Fibroblast of skin of right quadriceps (primary cell): ENCODE measurements at places on chromosomes 3 and 15.

DNA sequence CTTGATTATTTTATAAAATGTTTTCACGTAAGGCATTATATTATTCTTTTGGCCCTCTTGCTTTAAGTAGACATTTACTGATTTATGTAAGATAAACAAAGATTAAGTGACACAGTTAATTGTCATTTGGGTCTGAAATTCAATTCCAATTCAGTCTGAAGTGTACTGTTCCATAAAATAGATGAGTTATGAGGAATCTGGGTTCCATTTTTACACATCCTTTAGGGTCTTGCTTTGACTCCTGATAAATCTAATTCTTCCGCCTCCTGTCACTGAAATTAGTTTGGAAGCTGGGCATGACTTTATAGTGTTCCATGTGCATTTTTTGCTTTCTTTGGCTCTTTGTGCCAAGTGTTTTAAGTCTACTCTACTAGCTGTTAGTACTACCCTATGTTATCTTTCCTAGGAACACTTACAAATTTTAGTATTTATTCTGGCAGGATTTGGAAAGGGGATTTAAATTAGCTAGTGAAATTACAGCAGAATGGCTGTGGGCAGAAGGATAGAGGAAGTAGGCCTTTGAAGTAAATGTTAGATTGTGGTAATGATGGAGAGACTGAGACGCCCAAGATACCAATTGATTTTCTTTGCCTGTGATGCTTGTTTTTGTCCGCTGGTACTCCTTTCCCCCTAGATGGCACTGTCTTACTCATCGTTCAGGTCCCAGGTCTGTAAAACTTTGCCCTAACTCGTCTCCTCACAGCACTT lies 14.3 kb downstream of the ARL8B start:
- no peak for DNase-seq

- peak; percentile 55 for DNase-seq
Measured at GRCh38 chr15:59313641-59314332, 58.9 kb downstream of the MYO1E start.

- no peak for DNase-seq
Measured at GRCh38 chr3:148229107-148229506, 468.6 kb upstream of the AGTR1 start.

GRCh38 chr15:59591356-59591755 lies 20.2 kb upstream of the GCNT3 start:
- no peak for DNase-seq

DNA sequence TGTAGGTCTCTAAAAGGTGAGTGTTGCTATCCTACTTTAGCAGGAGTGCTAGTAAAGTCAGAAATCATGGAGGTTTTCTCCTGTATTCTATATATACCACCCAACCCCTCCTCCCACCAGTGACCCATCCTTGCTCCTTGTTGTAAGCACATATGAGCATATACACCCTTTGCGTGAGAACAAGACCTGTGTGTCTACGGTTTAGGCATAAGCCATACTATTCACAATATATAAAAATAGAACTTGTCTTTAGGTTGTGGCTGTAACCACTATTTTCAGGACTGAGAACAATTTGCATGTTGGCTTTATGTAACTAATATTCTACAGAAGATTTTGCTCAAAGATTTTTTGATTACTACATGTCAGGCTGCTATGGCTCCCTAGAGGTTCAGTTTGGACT lies 59.1 kb upstream of the TOP2B start:
- DNase-seq, result no peak

DNA sequence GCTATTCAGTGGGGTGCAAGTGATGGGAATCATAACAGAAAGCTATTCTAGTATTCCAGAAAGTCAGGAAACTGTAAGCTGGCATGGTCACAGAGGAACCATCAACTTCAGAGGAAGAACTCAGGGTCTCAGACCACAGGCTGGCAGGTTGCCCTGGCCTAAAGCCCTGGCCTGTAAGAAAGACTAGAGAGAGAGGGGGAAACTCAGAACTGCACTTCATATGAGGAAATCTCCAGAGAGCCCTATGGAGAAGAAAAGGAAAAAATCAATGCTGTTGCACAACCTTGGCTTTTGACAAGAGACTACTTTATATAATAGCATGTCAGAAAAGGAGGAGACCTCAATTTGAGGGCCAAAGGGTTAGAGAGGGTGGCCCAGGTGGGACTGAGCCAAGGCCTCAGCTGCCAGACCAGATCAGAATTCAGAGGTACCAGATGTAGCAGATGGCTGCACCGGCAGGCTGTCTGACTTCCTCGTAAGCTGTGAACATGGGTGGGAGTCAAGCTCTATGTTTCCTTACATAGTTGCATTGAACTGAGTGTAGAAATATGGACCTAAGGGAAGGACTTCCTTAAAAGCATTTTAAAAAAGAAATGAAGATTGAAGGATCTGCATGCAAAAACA lies 333.8 kb downstream of the PDCD6IP start:
- DNase-seq, result no peak
